ENCODE measurements at places on chromosomes 11 and 22.

- no peak for DNase-seq
Measured at GRCh38 chr11:12451179-12451814, 73.9 kb downstream of the PARVA start.

- DNase-seq: no peak
Measured at GRCh38 chr11:127894316-127894715, 693.0 kb downstream of the ETS1 start.

DNA sequence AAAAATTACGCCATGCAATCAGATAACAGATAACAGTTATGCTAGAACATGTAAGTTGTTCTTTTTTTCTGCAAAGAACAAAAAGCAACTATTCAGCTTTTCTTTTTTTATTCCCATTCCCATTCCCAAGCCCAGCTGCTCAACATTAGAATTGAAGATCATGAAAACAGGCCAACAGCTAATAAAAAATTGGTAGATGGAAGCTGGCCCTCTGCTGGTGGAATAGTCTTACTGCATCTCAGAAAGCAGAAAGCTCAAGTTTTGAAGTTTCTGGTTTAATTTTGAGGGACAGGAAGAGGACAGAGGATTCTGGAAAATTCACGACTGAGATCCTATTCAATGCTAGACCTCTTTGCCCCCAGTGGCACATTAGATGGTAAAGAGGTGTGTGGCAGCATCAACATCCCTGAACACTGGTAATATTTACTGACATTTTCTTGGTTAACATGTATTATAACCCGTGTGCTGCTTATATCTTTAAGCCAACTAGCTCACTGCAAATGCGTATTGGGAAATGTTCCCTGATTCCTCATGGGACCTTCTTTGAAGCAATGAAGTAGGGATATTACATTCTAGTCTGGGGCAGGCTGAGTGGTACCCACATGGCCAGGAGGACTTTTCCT is 591.2 kb downstream of the OPCML start:
- DNase-seq: peak; percentile 48

- no peak for DNase-seq
Measured at GRCh38 chr11:44004452-44005062, 43.2 kb upstream of the ACCSL start.

DNA sequence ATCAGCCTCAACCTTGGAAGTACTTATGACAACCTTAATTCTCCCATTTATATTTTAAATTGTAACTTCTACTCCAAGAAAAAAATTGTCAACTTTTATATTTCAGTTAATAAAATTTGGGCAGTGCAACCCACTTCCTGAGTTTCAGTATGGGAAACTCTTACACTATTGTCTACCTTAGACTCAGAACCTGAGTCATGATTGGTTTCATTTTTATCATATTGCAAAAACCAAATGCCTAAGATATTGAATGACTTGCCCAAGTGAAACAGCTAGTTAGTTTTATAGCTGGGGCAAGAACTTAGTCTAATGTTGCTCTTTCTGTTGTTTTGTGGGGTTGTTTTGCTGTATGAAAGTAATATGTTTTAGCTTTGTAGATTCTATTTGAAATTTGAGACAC is 334.0 kb upstream of the ARHGAP42 start:
- DNase-seq: no peak
